Hypothalamus (tissue), 51 donors: ENCODE measurements at places on chromosomes 3 and 15.

DNA sequence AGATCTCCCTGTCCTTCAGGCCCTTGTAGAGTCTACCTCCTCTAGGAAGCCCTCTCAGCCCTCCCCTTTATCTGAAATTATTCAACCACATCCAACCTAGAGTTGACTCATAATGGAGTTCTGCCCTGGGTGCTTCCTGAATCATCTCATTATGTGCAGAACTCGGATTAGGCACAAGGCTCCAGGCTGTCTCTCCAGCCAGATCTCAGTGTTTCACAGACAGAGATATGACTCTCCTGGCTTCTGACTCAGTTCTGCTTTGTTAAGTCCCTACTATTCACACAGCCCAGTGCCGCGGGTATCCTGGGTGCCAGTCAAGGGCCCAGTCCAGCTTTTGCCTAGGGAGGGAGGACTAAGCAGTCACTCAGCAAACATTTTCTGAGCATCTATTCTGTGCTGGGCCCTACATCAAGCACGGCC is 9.3 kb downstream of the STRA6 start:
- DNase-seq: no peak

- DNase-seq: no peak
Observed at GRCh38 chr3:48047841-48048464, 31.7 kb upstream of the MAP4 start.

DNA sequence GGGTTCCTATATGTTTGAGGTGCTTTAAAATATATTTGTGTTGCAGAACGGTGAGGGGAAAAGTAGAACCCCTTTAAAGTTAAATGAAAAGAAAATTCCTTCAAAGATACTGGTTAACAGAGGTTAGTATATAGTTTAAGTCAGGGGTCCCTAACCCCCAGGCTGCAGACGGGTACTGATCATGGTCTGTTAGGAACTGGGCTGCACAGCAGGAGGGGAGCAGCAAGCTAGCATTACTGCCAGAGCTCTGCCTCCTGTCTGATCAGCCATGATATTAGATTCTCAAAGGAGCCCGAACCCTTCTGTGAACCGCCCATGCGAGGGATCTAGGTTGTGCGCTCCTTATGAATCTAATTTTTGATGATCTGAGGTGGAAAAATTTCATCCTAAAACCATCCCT is 37.5 kb upstream of the RFX7 start:
- DNase-seq: no peak

DNA sequence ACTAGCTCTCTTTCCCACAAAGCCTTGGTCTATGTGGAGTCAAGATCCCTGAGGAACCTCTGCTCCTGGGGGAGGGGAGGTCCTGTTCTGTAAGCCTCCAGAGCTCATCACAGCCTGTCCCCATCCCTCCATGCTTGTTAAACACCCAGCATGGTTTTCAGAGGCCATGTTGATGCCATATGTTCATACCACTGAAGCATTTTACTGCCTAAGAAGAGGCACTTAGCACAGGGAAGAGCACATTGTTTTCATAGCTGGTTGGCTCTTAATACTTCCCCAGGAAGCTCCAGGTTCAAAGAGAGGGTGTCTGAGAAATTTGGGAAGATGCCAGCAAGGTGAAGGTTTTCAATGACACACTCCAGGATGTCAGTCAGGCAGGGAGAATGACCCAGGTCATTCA is 25.6 kb downstream of the CPNE4 start:
- no peak for DNase-seq

DNA sequence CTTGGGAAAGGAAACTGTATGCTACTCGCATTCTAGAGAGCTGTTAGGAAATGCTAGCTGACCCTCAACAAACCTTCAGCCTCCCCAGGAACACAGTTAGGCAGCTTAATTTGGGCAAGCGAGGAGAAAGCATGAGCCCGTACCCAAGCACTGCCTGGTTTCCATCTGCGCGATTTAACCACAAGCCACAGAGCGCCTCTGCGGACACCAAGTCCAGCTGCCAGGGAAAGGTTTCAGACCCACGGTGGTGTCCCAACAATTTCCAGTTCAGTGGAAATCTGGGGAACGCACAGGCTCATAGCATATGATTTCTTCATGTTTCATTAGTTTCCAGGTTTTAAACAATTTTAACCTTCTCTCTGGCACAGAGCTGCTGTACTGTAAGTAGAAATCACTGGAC is 617.6 kb downstream of the FHIT start:
- no peak for DNase-seq

DNA sequence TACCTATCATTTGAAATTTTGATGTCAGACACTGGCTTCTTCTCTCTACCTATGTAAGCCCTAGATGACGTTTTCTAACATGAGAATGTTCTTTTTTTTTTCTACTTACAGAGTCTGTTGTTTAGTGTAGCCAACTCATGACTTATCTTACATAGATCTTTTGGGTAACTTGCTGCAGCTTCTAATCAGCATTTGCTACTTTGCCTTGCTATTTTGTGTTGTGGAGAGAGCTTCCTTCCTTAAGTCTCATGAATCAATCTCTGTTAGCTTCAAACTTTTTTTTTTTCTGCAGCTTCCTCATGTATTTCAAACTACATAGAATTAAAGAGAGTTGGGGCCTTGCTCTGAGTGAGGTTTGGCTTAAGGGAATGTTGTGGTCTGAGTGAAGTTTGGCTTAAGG is 568.7 kb upstream of the BCHE start:
- no peak for DNase-seq
